GM20000 (cell line): ENCODE measurements at places on chromosomes 4 and X.

DNA sequence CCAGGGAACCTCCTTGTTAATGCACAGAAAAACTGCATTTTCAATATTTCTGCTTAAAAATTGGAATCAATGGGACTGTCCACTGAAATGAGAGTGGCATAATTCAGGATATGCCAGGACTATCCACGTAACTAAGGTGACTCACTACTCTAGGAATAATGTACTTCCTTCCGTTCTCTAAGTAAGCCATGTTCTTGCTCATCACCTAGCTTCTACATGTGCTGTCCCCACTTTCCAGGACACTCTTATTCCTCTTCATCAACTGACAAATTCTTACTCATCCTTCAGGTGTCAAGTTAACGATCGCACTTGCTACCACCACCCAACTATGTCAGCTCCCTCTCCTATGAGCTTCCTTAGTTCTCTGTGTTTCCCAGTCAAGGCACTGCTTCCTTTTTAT lies 342.8 kb upstream of the F9 start:
- DNase-seq: no peak

- DNase-seq: no peak
Observed at GRCh38 chr4:156949373-156949814, 22.2 kb downstream of the PDGFC start.

- DNase-seq: no peak
Observed at GRCh38 chr4:142881331-142881730, 35.2 kb upstream of the INPP4B start.

DNA sequence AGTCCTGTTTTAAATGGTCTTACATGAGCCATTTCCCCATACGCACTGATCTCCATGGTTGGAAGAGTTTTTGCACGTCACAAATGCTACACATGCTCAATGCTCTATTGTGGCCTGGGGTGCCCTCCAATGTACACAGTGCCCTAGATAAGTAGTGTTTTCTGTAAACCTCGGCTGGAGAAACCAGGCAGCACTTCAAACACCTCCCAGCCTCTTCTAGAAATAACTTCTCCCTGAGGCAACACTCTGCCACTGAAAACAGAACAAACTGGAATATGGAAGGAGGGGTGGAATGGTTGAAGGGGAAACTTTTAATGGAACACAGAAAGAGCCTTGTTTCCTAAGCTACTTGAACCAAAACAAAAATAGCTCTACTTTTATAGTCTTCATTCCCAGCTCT lies 123.9 kb upstream of the CBR4 start:
- no peak for DNase-seq

GRCh38 chr4:61556277-61556676 lies 356.2 kb downstream of the ADGRL3 start:
- DNase-seq: no peak

DNA sequence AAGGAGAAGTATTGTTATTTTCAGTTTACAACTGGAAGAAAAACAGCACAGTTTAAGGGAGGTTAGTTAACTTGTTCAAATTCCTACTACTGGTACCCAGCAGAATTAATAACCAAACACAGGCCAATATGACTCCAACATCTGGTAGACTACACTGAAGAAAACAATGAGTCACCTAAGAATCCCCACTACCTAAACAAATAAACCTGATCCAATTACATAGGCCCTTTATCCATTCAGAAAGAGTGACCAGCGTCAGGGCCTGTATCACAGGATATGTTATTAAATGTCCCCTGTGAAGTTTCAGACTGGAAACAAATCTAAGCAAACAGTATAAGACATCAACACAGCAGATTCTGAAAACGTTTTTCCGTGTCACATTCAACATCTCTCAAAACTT lies 492.5 kb upstream of the INTU start:
- DNase-seq: no peak

- peak; percentile 52 for DNase-seq
Observed at GRCh38 chrX:152904151-152905080, 6.5 kb downstream of the ZNF185 start.

DNA sequence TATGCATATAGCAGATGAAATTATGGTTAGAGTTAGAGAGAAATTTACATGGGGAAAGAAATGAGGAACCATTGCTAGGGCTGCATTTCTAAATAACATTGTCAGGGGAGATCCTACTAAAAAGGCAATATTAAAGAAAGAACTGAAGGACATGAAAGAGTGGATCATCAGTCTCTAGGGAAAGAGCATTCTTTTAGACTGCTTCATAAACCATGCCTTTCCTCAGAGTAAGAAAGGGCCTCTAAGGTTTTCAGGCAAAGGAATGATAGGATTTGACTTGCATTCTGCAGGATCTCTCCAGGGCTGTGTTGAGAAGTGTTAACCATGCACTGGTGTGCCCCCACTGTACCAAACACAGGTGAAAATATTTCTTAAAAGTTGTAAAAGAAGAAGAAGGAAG lies 385.4 kb upstream of the MAD2L1 start:
- DNase-seq: no peak

- no peak for DNase-seq
Observed at GRCh38 chrX:48493890-48494364, 14.9 kb upstream of the PORCN start.

DNA sequence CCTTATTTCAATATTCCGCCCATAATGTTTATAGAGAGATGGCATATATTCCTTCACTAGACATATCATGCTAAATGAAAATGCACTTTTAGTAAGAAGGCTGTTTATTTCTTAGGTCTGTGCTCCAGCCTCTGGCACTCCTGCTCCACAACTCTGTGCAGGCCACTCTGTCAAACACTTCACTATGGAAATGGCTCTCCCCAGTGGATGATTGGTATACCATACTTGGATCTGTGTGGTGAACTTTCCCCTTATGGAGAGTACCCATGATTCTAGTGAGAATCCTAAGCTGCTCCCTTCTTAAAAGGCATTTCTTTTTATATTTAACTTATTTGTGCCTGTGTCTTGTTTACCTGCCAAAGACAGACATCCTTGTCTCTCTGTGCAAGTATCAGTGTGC lies 480.1 kb upstream of the GALNT7 start:
- no peak for DNase-seq

GRCh38 chr4:7260569-7260968 lies 68.2 kb downstream of the SORCS2 start:
- no peak for DNase-seq

- no peak for DNase-seq
Observed at GRCh38 chr4:61473306-61473705, 273.2 kb downstream of the ADGRL3 start.

- DNase-seq: no peak
Observed at GRCh38 chr4:61094854-61095598, 105.1 kb upstream of the ADGRL3 start.

- DNase-seq: no peak
Observed at GRCh38 chr4:159497936-159498335, 395.1 kb downstream of the RAPGEF2 start.

DNA sequence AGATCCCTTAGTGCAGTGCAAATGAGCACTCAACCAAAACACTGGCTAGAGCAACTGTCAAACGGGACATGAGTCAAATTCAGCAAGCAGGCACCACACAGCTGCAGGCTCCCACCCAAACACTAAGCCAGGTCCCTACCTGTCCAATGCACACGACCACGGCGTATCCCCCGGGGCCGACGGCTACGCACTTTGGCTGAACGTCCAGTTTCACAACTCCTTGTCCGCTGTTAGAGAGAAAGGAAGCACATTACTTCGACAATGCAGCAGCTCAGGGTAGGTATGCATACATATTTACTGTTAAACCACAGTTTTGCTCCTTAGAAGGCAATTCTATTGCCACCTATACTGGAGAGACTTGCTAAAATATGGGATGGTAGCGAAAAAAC lies 35.4 kb downstream of the WDR1 start:
- no peak for DNase-seq

- DNase-seq: no peak
Observed at GRCh38 chr4:7228734-7229133, 36.4 kb downstream of the SORCS2 start.

DNA sequence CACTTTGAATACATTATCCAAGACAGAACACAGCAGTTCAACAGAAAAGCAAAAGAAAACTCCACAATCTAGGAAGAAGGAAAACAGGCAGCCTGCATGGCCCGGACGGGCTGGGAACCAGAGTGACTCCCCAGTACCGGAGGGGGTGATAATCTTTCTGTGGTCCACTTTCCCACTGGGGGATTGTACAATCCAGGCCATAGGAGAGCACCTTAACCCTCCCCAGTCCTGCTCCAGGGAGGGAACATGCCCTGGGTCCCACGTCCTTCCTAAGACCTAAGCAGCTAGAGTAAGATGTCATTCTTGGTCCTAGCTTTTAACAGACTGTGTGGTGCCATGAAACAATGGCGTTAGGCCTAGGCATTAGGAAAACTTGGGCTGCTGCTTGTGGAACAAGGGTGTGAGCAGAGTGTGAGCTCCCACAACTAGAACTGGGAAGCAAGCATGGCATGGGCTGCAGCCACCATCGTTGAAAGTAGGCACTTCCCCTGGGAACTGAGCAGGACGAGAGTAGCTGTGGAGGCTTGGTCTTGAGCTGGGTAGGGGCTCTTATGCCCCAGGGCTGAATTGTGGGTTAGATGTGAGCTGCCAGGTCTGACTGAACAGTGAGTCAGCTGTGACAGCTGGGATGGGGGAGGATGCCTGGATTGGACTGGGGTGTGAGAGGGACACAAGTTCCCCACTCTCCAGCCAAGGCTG lies 42.4 kb downstream of the NAT8L start:
- DNase-seq: no peak

DNA sequence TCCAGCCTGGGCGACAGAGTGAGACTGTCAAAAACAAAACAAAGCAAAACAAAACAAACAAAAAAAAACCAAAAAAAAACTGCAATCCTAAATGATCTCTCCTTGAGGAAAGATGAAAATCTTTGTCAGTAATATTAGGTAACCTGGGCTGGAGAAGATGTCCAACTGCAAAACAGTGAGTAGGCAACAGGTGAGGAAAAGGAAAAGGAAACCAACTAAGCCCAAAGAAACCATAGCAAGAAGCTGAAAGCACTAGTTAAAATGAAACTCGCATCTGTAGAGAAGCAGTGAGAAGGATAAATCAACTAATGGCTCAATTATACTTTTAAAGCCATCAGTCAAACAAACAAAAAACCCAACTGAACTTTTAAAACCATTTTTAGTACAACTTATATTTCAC lies 54.2 kb downstream of the ENOX2 start:
- DNase-seq: peak; percentile 8

DNA sequence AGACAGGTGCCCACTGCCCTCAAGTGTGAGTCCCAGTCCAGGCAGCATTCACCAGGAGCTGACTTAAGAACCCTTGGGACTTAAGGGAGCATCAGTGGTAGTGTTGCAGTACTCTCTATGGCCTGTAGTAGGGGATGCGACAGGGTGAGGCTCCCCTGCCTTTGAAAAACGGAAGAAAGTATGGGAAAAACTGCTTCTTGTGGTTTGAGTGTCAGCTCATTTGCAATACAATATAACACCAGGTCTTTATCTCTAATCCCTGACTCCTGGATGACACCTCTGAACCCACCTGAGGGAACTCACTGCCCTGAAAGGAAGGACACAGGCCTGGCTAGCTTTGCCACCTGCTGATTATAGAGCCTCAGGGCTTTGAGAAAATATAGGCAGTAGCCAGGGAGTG lies 176.0 kb downstream of the SMARCA1 start:
- DNase-seq: no peak

DNA sequence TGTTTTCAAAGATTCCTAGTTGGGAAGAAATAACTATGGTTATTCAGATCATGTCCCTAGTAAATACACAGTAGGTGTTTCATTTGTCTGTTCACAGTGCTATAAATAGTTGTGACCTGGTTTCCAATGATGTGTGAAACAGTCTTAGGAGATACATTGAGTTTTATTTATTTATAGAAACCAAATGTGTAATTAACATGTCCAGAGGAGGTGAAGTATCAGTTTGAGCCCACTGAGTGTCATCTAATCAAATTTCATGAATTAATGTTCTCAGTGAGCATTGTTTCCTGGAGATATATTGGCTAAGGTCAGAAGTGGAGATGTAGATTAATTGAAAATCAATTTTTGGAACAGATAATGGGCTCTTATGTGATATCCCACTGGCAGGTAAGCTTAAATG lies 996.3 kb downstream of the FSTL5 start:
- no peak for DNase-seq

DNA sequence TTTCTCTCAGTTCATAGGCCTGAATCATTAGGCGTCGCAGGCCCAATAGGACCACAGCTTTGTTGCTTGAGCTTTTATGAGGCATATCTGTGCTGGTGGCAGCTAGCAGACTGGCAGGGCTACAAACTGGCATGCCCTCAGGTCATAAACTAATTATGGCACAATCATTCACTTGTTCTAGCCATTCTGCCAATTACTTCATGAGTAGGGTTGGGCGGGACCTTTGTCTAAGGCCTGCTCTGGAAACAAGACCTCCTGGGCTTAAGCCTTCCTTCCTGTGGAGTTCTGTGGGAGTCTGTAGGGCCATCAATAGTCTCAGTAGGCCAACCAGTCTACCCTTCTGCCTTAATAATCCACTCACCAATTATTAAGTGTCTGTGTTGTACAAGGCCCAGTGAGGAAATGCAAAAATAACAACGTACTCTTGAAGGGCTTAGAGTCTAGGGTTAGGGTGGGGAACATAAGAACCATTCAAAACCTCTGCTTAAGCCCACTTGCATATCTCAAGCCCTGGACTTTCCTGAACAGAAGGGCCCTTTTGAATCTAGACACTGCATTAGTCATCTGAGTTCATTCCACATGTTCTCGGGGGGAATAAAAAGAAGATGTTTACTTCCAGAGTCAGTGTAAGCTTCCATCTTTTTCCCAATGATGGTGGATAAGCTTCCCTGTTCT lies 44.5 kb downstream of the SHROOM4 start:
- DNase-seq: no peak

DNA sequence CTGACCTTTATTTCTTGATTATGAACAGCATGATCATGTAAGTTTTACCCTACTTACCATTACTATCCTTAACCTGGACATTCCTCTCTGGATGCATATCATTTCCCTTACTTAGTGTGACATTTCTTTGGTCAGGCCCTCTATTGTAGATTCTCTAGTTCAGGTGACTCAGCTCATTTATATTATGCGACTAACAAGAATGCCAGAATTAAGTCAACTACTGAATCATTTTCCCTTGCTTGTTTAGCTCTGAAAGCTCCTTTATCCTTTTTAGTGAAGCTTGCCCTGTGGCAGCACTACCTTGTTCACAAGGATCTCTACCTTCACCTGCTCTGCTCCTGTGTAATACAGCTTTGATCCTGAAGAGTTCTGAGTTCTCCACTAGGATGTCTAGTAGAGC lies 15.1 kb upstream of the UGT2B17 start:
- DNase-seq: no peak

GRCh38 chrX:22056235-22056634 lies 24.1 kb downstream of the PHEX start:
- DNase-seq: no peak

- DNase-seq: no peak
Observed at GRCh38 chr4:99610605-99611175, 36.1 kb downstream of the MTTP start.

DNA sequence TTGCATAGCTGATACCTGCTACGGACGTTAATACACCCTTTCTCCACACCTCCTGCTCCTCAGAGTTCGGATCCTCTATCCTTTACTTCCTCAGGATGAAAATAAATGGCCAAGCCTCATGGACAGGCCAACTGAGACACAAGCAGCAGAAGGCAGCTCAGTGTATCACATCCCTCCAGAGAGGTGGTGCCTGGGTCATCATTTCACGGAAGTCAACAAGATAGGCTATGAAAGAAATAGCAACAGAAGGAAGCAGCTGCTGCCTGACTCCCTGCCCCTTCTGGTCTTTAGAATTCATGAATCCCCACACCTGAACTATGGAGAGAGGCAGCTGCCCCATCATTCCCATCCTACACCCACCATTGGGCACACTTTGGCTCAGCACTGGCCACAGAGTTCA lies 267.1 kb upstream of the ETNPPL start:
- no peak for DNase-seq
